Posterior cingulate gyrus (tissue), 11 donors: ENCODE measurements at places on chromosomes 3 and 15.

DNA sequence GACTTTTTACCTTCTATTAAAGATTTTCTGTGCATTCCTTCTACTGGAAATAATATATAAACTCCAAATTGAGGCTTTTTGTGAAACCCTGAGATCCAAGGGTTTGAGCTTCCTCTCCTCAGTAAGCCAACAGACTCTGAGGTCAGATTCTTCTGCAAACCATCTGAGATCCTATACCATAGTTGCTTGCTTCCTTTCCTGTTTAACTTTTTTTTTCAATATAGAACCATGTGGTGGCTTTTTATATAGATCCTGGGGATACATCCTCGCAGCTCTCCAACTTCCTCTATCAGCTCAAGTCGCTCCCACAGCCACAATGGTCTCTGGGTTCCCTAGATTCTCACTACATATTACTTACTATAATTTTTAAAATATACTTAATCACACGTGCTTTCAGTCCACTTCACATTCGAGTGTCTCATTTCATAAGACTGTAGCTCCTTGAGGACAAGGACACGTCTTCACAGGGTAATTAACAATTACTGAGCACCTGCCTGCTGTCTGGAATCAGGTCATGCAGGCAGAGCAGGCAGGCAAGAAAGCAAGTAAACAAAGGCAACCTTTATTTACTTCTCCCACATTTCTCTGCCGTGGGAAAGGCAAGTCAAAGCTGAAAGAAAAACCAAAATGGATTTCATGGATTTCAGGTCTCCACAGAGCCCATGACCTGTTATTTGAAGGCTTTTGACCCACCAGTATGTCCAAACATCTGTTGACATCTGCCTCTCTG lies 941.5 kb downstream of the FHIT start:
- DNase-seq, result no peak

- DNase-seq, result no peak
Measured at GRCh38 chr15:52289629-52290081, 5.9 kb downstream of the MYO5C start.

- DNase-seq, result no peak
Measured at GRCh38 chr3:66014651-66015050, 24.1 kb downstream of the MAGI1 start.

DNA sequence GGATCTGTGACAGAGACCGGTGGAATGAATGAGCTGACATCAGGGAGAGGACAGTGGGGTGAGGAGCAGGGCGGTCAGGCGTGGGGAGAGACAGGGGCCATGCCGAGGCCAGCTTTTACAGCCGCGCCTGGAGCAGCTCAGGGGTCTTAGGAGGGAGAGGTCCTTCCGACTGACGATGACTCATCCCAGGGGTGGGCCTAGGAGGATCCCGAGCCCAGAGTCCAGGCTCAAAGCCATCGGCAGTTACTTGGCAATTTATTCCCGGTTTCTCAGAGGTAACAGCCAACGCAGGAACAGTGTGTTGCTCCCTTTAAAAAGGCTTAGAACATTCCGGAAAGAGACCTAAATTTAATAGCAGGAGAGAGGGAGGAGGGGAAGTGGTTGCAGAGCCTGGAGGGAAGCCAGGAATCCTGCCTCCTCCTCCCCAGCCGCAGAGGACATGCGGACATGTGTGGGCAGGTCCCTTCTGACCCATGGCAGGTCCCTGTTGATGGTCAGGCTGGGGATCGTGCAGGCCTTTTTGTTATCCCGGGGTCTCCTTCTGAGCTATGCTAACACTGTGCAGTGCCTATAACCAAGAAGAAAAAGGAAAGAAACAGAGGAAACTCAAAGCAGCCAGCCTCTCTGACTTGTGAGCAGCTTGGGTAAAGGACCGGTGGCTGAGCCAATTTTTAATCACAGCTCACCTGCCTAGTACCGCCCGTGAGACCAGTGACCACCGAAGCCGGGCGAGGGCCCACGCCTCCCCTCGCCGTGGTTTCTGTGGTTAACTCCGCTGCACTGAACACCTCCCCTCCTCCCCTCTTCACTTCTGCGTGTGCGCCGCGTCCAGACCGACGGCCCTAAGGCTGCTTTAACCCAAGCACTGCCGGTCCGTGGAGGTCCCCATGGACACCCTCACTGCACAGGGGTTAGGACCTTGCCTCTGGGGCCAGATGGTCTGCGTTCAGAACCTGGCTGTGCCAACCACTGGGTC lies 392.4 kb upstream of the PROK2 start:
- DNase-seq, result no peak

DNA sequence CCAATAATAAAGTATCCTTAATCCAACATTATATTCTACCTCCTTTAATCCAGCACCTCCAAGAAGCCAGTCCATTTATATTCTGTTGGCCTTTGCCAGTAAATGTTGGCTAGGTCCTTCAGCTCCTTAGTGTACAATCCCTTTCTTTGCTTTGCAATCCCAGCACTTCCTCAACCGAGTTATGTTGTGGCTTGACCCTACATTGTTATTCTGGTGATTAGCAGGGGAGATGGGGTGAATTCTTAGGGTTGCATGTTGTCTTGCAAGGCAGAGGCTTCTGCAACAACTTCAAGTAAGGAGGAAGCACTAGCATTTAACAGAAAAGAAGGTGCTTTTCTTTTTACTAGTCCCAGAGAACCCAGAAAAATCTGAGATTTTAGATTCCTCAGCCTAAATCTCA lies 127.2 kb downstream of the CD47 start:
- no peak for DNase-seq

DNA sequence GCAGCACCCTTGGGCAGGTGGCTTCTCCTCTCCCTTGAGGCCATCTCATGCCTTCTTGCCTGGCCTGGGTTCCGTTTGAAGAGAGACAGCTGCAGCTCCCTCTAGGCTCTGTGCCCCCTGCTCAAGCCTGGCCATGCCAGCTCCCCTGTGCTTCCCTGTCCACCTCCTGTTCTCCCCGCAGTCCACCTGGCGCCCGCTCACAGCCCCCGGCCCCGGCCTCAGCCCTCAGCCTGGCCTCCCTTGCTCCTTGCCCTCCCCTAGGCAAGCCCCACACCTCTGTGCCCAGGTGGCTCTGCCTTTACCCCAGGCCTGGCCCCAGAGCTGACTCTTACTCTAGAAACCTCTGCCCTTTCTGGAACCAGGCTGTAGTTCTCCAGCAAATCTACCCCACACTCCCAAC lies 13.9 kb upstream of the RHO start:
- DNase-seq, result no peak

GRCh38 chr15:66855041-66855440 lies 153.0 kb downstream of the SMAD6 start:
- DNase-seq, result no peak

DNA sequence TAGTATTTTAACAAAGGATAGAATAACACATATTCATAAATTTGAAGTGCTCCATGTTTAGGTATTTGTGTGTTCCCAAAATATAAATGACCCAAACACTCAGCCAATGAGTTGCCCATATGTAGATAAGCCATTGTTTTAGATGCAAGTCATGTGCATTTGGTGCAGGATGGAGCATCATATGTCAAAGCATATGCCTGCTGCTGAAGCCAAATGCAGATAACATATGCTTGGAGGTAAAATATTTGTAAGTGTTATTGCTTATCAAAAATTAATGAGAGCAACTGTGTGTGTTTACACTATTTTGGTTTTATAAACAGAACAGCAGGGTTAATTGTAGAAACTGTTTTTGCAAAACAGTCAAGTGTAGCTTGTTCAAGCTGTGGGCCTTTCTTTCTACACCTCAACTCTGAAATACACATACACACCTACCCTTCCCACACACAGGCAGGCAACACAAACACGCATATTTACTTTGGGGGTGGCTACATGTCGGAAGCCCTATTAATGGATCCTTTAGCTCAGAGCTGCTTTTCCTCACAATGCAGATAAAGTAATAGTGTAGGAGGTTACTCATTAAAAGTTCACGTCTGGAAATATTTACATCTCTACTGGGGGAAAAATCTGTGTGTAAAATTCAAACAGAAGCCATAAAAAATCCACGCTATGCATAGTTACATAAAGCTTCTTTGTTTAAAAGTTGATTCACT lies 521.4 kb downstream of the ZNF385D start:
- no peak for DNase-seq

- DNase-seq, result no peak
Measured at GRCh38 chr3:140546649-140547048, 131.2 kb upstream of the TRIM42 start.

- no peak for DNase-seq
Measured at GRCh38 chr3:13411186-13411860, 8.8 kb downstream of the NUP210 start.

DNA sequence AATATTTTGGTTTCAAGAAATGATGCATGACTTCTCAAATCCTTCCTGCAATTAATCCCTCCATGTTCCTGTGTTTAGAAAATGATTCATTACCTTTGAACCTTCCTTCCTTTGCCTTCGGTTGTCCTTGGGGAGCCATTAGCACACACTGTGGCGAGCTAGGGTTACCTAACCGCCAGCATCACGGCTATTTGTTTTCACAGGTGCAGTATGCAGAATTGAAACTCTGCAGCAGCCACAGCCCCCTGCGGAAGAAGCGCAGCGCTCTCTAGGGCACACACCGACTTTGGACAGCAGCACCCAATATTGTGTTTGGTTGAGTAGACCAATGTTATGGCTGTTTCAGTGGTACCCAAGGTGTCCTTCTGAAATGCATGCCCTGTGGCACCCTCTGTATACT lies 247.4 kb downstream of the MCTP2 start:
- no peak for DNase-seq

DNA sequence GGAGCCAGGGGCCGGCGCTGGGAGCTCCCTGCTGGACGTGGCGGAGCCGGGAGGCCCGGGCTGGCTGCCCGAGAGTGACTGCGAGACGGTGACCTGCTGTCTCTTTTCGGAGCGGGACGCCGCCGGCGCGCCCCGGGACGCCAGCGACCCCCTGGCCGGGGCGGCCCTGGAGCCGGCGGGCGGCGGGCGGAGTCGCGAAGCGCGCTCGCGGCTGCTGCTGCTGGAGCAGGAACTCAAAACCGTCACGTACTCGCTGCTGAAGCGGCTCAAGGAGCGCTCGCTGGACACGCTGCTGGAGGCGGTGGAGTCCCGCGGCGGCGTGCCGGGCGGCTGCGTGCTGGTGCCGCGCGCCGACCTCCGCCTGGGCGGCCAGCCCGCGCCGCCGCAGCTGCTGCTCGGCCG lies 1.5 kb downstream of the SMAD6 start:
- no peak for DNase-seq

DNA sequence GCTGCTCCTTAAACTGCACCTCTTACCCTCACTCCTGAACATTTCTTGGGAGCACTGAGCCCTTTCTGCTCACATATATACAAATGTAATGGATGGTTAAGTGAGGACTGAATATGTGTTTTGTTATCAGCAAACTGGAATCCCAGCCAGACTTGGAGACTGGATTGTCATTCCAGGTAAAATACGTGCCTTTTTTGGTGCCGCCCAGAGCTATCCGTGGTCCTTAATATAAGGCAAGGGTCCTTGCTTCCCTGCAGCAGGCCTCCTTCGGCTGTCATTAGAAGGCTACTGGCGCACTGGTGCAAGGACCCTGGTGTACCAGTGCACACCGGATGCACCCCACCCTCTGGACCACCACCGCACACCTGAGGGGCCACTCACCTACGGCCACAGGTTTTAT lies 1.1 kb upstream of the GABRB3 start:
- DNase-seq, result no peak

GRCh38 chr3:169062501-169062900 lies 601.0 kb downstream of the MECOM start:
- no peak for DNase-seq

GRCh38 chr3:142987080-142987700 lies 14.2 kb upstream of the U2SURP start:
- no peak for DNase-seq

DNA sequence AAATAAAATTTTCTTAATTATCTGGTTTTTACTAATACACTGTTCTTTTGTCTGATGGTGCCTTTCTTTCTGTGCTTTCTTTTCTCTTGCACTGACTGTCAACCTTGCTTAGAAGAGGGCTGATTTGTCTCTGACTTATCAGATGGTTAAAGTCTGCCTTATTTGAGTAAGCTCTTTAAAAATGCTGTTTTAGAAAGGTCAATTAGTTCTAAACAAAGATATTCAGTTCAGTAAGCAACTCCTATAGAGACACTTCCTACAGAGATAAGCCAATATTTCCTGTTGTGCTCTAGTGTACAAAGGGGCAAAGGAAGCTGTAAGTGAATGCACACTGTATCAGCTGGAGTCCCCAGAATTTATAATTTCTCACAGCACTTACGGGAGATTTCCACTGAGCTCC lies 153.4 kb upstream of the TSPAN3 start:
- DNase-seq, result no peak

DNA sequence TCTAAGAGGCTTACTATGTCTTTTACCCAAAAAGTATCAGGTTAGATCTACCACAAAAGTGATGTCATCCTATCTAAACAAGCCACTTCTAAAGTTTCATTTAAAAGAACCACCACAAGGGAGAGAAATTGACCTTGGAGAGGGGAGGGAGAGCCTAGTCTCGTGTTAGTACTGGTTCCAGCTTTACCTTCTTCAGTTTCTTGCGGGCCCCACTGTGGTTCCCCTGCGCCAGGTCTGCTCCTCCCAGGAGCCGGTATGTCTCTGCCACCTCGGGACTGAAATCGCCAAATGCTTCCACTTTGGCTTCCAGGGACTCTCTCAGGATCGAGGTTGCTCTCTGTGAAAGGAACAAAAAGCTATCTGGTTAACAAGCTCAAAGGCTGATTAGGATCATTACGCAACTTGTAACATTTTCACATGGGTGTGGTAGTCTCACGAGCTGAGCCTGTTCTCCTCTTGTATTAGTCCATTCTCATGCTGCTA lies 51.1 kb downstream of the SYNM start:
- no peak for DNase-seq

- DNase-seq, result no peak
Measured at GRCh38 chr3:119098619-119099222, 47.2 kb upstream of the TEX55 start.

GRCh38 chr3:52436500-52437149 lies 8.3 kb downstream of the SEMA3G start:
- DNase-seq, result no peak

- peak; percentile 21 for DNase-seq
Measured at GRCh38 chr3:134064081-134064480, 34.4 kb upstream of the SLCO2A1 start.

- DNase-seq, result no peak
Measured at GRCh38 chr3:180926526-180926925, 14.1 kb downstream of the FXR1 start.

DNA sequence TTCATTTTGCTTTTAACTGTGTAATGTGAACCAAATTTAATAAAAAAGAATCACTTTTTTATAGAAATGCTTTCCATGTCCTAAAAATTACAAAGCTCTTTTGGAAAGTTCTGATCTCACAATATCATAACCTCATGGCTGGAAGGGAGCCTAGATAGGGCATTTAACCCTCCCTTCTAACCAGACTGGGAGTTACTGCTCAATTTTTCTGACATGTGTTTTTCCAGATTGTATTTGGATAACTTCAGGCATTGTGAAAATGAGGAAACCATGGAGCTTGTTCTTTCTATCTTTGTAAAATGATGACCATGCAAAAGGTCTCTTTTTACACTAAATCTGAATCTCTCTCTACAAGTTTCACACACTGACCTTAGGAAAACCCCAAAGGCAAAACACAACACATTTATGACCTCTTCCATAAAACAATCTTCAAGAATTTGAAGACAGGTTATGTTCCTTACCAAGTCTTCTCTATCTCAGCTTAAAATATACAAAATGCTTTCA lies 508.8 kb downstream of the DIPK2A start:
- DNase-seq, result no peak
